T-helper 17 cell (primary cell): ENCODE measurements at places on chromosomes 7 and 10.

DNA sequence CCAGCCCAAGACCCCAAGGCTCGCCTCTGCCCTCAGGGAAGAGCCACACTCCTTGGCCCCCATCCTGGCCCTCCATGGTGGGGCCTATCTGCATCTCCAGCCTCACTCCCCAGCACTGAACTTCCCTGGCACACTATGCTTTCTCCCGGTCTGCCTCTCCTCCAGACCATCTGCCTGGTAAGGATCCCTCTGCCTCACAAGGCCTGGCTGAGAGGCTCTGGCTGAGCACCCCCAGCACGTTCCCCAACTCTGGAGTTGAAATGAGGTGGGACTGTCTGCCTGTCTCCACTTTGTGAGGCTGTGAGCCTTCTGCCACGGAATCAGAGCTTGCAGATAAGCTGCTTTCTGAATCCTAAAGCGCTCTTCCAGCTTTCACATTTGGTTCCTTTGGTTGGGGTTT is 220.7 kb downstream of the TNS3 start:
- DNase-seq = no peak

DNA sequence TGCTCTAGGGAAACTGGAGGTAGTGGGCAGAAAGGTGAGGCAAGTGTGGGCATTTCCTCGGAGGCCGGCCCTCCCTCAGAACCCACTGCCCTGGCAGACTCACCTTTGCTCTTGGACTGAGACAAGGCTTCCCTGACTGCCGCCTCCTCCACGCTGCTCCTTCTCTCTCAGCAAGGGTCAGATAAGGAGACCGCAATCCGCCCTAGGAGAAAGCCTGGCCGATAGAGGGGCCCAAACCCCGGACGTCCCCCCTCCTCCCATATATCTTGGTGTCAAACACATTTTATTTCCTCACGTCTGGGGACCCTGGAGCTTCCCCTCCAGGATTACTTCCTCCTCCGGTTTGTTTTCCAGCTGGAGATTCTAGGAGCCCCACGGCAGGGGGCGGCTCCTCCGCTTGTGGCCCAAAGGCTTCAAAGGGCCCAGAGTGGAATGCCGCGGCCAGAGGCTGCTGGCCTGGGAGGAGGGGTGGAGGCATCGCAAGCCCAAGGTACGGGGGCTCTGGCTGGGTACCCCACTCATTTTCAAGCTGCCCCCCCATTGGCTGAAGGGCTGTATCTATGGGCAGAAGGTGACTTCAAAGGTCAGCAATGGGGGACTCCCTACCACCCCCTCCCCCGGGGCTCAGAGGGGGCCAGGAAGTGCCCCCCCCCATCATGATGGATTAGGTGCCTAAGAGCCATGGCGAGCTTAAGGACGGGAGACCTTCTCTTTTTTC is 31.7 kb upstream of the LBX1 start:
- no peak for DNase-seq

- no peak for DNase-seq
Measured at GRCh38 chr10:52933748-52934147, 161.2 kb upstream of the MBL2 start.

- DNase-seq = no peak
Measured at GRCh38 chr10:30970760-30971460, 60.8 kb downstream of the ZNF438 start.

DNA sequence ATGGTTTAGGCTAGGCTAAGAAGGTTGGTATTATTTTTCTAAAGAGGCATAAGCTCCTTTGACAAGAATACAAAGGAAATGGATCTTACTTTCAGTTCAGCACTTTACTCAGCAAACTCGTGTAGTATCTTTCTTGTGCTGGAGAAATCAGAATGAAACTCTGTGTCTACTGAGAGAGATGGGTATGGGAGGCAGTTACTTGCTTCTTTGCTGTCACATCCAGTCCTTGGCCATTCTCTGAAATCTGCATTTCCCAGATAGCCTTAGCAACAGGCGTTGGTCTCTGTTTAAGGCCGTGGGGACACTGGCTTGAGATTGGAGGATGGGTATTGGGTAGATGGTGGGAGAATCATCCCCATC is 180.5 kb downstream of the NRP1 start:
- DNase-seq = no peak

DNA sequence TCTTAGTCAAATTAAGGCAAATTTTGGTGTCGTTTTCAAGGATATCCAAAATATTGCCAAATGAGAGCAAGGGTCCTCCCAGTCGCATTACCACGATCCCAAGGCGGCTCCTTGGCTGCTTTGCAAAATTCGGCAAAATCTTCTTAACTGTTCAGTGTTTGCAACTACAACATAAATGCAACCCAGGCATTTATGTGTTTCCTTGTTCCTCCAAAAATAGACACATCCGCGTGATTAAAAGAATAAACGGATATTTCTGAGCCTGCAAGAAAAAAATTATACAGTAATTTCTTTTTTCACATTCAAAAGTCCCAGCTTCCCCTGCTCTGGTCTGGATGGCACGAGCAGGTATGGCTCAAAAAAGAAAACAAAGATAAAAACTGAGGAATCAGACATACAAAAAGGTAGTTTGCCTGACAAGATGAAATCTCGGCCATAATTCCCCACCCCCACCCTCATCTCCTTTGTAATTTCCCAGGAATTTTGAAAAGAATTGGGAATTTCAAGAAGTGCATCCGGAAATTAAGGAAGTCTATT is 6.0 kb downstream of the SKIDA1 start:
- no peak for DNase-seq

DNA sequence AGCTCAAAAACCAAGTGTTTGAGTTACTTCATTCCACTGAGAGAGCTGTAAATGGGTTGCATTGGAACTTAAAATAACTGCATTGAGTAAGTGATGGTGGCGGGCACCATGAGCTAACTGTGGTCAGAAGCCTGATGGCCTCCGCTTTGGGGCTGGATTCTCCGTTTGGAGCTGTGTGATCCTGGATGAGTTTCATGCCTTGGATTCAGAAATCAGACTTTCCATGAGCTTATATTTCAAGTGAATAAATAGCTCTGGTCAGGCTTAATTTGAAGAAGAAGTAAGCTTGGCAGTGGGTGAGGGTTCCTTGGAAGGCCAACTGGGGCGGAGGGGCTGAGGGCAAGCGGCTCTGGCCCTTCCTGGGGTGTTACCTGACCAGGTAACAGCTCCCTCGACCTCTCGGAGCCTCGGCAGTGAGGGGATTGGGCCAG is 5.6 kb downstream of the HTRA1 start:
- DNase-seq = no peak

- DNase-seq = no peak
Measured at GRCh38 chr7:16811551-16811950, 6.8 kb upstream of the AGR2 start.

GRCh38 chr10:35127289-35127891 is 744 bp downstream of the CREM start:
- peak; percentile 47 for DNase-seq

GRCh38 chr7:14630048-14630447 is 272.5 kb downstream of the DGKB start:
- DNase-seq = no peak

DNA sequence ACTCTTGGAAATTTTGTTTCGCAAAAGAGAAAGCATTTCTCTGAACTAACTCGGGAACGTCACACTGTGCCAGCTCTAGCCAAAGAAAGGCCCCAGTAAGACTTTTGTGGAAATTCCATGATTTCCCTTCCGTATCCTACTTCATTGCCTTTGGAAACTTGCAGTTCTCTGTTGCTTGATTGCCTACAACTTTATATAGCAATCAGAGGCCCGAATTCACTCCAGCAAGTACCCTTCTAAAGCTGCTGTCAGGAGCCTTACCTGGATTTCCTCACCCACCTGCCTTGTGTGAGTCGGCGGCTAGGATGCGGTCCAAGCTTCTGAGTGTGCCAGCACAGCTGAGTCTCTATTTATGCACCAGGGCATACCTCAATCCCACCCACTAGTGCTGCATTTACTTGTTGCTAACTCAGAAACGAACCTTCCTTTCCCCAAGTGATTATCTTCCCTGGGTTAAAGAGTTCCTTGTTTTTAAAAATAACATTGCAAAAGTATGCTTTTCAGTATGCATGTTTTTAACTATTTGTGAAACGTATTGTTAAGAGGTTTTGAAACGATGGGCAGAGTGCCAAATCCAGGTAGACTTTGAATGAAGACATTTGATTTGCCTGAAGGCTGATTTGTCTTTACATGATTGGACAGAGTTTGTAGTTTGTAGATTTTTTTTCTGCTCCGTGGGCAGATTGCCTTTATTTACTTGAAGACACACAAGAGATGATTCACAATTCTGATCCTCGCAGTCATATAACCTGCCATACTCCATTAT is at the start of gene AGR2:
Gene AGR2, minus strand, starts transcription at position 326 of the 766 bp plus-strand sequence. CDS start 3,203 bp downstream, outside the sequence.
- no peak for DNase-seq

- peak; percentile 32 for DNase-seq
Measured at GRCh38 chr10:6445671-6446316, 134.3 kb downstream of the PRKCQ start.

DNA sequence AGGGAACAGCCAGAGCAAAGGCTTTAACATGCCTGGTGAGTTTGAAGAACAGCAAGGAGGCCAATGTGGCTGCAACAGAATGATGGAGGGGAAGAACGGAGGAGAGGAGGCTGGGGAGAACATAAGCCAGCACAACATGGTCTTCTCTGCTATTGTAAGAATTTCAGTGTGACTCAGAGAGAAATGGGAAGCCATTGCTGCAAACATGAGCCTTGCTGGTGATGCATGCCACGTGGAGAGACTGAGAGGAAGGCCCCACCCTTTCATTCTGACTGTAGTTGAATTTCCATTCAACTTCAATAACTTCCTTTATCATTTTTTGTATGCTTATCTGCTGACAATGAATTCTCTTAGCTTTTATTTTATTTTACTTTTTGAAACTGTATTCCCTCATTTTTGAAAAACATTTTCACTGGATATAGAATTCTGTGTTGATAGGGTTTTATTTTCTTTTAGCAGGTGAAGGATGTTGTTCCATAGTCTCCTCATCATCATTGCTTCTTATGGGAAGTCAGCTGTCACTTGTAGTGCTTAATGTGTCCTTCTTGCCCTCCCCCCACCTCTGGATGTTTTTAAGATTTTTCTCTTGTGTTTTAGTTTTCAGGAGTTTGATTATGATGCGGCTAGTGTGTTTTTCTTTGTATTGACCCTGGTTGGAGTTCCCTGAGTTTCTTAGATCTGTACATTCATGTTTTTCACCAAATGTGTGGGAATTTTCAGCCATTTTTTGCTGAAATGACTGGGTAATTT is 46.4 kb upstream of the LEP start:
- DNase-seq = no peak

GRCh38 chr7:6589151-6589828 is 531 bp upstream of the INTS15 start:
- DNase-seq = no peak
